Activated naive CD4-positive, alpha-beta T cell treated with anti-CD3 and anti-CD28 coated beads for 36 hours (primary cell): ENCODE measurements at places on chromosomes 2 and 18. TPM values are rescaled to one million over a fixed set of nuclear protein-coding genes. Genes with fewer than 3 reads are reported as not detected.

GRCh38 chr2:138610201-138610953 is 108.8 kb downstream of the SPOPL start:
- no peak for DNase-seq

DNA sequence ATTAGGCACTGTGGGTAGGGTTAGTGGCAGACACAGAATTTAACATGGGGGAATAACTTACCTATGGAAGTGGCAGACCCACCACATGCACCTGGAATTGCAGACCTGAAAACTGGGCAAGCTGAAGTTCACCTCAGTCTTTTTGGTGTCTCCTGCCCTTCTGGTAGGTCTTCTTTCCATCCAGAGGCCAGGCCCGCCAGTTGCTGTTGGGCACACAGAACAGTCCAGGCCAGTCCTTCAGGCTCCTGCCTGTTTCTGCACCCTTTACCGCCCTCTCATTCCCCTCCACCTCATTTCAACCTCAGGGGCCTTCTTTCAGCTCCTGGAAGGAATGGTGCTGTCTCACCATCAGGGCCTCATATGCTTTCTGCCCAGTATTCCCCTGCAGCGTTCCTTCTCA is 358.9 kb upstream of the ETAA1 start:
- DNase-seq: no peak

GRCh38 chr18:4454537-4455112 is 482 bp downstream of the DLGAP1 start:
- DNase-seq: no peak

- no peak for DNase-seq
Observed at GRCh38 chr2:13413989-13414388, 697.3 kb downstream of the TRIB2 start.

DNA sequence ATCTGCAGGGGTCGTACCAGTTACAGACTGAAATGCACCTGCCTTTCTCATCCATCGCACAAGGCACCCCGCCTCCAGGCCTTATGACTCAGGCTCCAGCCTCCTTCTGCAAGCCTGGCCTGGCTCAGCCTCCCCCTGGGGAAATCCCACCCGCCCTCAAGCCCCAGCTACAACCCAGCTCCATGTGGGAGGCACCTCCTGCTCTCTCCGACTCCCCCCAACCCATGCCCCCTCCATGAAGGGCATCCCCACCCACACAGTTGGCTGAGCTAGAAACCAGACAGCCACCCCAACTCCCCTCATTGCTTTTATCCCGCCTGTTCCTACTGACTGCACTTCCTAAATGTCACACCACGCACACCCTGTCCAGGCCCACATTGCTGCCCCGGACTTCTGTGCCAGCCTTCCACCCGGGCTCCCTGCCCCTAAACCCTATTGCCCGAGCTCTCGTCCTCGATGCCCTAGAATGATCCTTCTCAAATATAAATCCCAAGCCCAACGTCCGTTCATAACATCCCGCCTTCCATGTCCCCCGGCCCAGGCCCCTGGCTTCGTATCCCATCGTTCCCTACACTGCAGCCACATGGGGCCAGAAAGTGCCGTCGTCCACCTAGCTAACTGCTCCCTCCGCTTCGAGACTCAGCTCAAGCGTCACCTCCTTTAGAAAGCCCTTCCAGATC is 9.9 kb downstream of the DNMT3A start:
- peak; percentile 83 for DNase-seq

- no peak for DNase-seq
Observed at GRCh38 chr2:49948091-49948490, 793.8 kb upstream of the FSHR start.

DNA sequence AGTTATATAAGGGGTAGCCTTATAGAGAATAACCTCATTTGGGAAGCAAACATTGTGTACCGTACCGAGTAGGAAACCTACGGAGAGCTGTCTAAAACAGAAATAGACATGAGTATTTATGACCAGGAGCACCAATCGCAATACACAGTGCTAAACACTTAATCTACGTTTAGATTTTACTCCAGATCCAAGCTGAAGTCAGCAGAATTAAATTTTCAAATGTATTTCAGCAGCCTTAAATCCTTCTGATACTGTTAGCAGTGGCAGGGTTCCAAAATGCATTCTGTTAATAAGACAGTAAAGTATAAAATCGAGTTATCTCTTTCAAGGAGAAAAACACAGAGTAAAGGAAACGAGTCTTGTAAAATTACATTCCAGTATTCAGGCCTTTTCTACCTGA is 118.1 kb upstream of the ZNF521 start:
- DNase-seq: no peak

DNA sequence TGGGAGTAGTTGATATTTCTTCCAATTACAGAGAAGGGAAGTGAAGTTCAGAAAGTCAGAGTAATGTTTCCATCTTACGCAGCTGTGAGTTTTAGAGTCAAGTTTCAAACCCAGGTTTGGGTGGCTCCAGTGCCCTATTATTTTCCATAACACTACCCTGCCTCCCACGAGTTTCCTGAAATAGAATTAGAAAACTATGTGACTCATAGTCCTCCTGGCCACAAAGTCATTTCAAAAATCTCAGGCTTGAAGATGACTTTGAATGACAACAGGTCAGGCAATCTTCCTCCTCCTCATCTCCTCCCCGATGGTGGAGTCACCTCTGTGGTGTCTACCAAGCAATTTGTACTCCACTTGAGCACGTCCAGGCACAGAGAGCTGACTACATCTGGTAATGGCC is 212.3 kb upstream of the TRIB2 start:
- DNase-seq: peak; percentile 67

DNA sequence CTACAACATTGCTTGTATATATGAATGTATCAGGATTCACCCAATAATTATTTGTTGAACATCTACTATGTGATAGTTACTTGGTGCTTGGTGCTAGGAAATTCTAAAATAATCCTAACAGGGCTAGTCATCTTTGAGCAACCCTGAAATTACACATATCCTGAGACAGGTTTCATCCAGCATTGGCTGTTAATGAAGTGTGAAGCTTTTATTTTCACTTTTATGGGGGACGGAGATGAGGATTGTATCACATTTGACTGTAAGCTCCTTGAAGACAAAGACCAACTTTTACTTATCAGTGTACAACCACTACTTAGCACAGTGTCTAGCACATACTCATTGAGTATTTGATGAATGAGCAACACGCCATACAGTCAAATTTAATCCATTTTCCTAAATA is 6.8 kb upstream of the GALM start:
- DNase-seq: no peak

GRCh38 chr2:13537771-13538349 is 821.1 kb downstream of the TRIB2 start:
- no peak for DNase-seq

- no peak for DNase-seq
Observed at GRCh38 chr2:179071810-179072355, 21.9 kb upstream of the CCDC141 start.

DNA sequence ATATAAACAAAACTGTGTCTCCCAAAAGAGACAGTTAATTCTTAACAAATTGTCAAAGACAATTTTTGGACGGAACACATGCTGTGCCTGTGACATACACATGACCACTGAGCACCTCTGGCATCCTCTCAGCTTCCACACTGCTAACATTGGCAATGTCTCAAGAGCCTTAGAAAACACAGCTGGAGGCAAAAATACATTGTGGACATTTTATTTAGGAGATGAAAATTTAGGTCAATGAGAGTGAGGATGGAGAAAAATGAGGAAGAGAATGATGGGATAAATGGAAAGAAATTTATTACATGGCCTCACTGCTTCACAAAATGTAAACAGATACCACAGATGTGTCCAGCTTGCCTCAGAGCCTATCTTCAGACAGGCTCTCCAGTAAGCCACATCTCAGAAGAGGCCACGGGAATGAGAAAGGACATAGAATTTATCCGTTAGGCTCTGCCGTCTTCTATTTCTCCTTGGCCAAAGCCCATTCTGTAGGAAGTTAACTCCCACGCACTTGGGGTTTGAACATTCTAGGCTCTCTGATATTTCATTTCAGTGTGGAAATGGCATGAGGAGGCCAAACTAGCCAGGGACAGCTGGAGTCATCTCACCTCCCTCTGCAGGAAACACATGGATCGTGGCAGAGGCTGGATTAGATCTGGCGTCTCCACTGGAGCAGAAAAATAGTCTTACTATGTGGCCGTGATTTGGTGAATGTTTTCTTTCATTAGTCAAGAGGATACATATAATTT is 519.4 kb upstream of the DSEL start:
- no peak for DNase-seq

GRCh38 chr2:3280683-3281520 is 96.7 kb downstream of the EIPR1 start:
- DNase-seq: no peak

GRCh38 chr2:112622528-112622849 is 23.2 kb upstream of the SLC20A1 start:
- no peak for DNase-seq

GRCh38 chr2:240993446-240994170 is 4.8 kb upstream of the SNED1 start:
- no peak for DNase-seq

GRCh38 chr2:25674077-25674362 is 643 bp upstream of the DTNB start:
- no peak for DNase-seq

DNA sequence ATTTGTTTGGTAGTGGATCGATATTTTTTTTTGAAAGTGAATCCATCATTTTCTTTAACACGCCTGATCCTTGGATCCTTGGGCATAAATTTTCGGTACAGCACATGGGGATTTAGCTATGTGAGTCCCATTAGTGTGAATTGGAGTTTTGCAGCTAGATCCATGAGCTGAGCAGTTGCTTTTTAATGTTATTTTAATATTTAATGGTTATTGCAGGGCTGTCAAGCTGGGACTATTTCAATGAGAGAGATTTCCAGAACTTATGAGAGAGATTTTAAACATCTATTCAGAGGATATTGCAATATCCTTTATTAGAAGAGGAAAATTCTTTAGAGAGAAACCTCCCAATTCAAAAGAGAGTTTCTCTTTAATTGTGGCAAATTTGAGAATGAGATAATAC is 35.6 kb upstream of the TCF4 start:
- no peak for DNase-seq

DNA sequence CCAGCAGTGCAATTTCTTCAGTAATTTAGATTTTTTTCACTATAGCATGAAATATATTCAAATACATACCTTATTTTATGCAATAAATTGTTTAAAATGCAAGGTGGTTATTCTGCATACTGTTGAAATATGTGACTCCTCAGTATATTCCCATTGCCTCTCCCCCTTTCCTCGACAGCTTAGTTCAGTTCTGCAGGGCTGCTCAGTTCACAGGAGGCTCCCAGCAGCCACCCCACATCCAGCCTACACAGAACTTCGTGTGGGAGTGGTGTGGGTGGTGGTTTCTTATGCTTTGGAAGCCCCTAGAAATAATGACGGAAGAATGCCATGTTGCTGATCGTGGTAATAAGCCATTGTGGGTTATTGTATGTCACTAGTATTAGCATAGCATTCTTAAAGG is 79.7 kb downstream of the FAM210A start:
- no peak for DNase-seq

DNA sequence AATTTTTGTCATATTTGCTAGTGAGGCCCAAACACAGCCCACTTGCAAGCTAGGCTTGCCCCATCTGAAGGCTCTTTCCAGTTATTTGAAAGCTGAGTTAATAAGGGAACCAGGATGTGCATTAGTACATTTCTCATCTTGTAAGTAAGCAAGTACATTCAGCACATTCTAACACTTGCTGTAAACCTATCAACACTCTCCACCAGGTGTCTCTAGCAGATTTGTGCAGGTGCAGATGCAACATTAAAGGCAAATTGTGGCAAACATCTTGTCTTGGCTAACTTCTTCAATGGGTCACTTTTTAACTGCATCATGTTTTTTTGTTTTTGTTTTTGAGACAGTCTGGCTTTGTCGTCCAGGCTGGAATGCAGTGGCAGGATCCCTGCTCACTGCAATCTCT is 25.3 kb upstream of the MFSD6 start:
- DNase-seq: peak; percentile 49

- peak; percentile 84 for DNase-seq
Observed at GRCh38 chr2:43221763-43222474, 4.5 kb downstream of the ZFP36L2 start.

GRCh38 chr18:45386041-45386655 is 229.1 kb upstream of the SLC14A2 start:
- DNase-seq: peak; percentile 27

GRCh38 chr2:173574324-173575112 is 219.8 kb downstream of the CDCA7 start:
- DNase-seq: no peak

DNA sequence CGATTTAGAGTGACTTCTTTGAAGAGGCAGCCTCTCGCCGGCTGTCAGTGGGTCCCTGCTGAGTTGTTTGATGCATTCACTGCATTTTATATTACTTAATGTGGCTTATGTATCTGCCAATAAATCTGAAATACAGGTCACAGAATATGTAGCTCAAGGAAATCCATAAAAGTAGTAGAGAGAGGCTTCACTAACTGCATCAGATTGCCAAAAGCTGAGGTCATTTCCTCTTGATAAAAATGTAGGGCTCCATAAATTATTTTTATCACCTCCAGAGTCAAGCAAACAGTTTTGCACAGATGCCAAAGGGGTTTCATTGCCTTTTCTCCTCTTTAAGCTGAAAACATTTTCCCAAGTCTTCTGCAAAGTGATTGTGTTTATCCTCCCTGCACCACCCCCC is 36.5 kb upstream of the CCDC93 start:
- DNase-seq: no peak

GRCh38 chr18:37546272-37546537 is 19.4 kb downstream of the CELF4 start:
- DNase-seq: no peak

- peak; percentile 30 for DNase-seq
Observed at GRCh38 chr2:42359965-42360483, 993 bp downstream of the COX7A2L start.

- no peak for DNase-seq
Observed at GRCh38 chr18:55732227-55733106, 144.5 kb upstream of the TCF4 start.

The ABCG8 gene
- not detected for total RNA-seq

The LCT gene
- total RNA-seq: 0.07 TPM

The REEP1 gene
- 0.19 TPM for total RNA-seq

The LINC00305 gene
- not detected for total RNA-seq

The KCNG2 gene
- total RNA-seq: not detected

The FAM110C gene
- total RNA-seq: 0.10 TPM

The IL1B gene
- total RNA-seq: not detected

The UGT1A1 gene
- not detected for total RNA-seq

The KCNE4 gene
- not detected for total RNA-seq

The HSPD1 gene
- total RNA-seq: 1,191 TPM

The SLC66A2 gene
- 26.0 TPM for total RNA-seq

The MPV17 gene
- total RNA-seq: 80.2 TPM

The FLACC1 gene
- 0.84 TPM for total RNA-seq

The UGT1A3 gene
- not detected for total RNA-seq
